ENCODE measurements at places on chromosomes 11 and 22. TPM values are rescaled to one million over a fixed set of nuclear protein-coding genes. Genes with fewer than 3 reads are reported as not detected.

DNA sequence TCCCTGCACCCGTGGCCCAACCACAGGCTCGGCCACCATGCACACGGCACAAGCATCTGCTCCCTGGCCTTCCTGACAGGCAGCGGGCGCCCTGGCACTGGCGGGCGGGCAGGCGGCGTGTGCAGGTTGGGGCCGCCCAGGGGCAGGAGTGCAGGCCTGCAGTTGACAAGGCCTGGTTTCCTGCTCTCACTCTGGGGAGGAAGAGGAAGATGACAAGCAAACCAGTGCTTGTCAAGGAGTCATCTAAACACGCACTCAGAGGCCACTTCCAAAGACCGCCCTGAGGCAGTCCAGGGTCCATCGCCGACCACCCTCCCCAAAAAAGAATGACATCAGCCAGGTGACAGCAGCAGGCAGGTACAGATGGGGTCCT, 65.3 kb upstream of the LINC01488 start:
- no peak for DNase-seq

GAB4 gene
- total RNA-seq, result 0.06 TPM

- DNase-seq, result no peak
Measured at GRCh38 chr11:92308366-92308765, 83.7 kb downstream of the FAT3 start.

GRCh38 chr11:12174128-12174476, 63.7 kb downstream of the MICAL2 start:
- no peak for DNase-seq

GRCh38 chr11:101553891-101554292, 29.9 kb downstream of the TRPC6 start:
- DNase-seq, result no peak

Measured in spinal cord (tissue), 10 donors.